ENCODE measurements at places on chromosomes 16 and 17. TPM values are rescaled to one million over a fixed set of nuclear protein-coding genes. Genes with fewer than 3 reads are reported as not detected.

The SHBG gene
- polyA plus RNA-seq = not detected

The CD300E gene
- polyA plus RNA-seq = 152 TPM

The IRX6 gene
- polyA plus RNA-seq = not detected

The DNAH3 gene
- polyA plus RNA-seq = not detected

The HOXB1 gene
- not detected for polyA plus RNA-seq

Measured in CD14-positive monocyte (primary cell).